NCI-H1436 treated with DMSO at 0.1 percent for 48 hours (cell line): ENCODE measurements at places on chromosomes 5 and 9.

DNA sequence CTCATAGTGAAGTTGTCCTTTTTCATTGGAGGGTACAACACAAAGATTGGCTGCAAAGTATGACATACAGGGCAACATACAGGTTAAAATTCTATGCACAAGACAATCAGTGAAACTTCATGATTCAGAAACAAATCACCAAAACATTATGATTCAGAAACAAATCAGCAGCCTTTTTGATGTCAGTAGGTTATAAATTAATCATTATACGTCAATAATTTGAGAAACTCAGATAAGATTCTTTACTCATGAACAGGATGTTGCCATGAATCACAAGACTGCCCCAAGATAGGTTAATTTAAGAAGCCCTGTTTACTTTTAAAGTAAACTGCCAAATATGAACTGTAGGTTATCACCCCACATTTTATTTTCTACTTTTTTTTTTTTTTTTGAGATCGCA is 62.2 kb upstream of the IL33 start:
- DNase-seq: no peak

- DNase-seq: no peak
Observed at GRCh38 chr5:41115281-41115680, 44.1 kb upstream of the MROH2B start.

GRCh38 chr5:81971712-81972491 is at the start of gene ATG10:
TSS of gene ATG10 (plus strand) at chr5:81972023. CDS start at chr5:81987571, 15,548 bp downstream.
- DNase-seq: peak; percentile 84

- DNase-seq: no peak
Observed at GRCh38 chr5:82347201-82347865, 69.2 kb upstream of the RPS23 start.

DNA sequence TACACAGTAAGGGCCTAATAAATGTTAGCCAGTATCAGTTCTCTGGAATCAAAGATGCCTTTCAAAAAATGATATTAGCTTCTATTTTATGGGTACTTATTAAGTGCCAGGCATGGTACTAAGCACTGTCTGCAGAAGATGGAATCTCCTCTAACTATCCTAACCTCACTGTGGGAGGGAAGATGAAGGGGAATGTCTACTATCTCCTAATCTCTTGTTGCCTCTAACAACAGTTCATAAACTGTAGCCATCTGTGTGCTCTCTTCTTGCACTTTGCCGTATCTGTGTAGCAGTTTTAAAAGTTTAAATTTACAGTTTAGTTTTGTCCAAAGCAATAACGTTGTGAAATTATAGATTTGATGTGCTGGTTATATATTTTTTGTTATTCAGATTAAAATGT is 99.6 kb upstream of the CCDC112 start:
- DNase-seq: no peak

DNA sequence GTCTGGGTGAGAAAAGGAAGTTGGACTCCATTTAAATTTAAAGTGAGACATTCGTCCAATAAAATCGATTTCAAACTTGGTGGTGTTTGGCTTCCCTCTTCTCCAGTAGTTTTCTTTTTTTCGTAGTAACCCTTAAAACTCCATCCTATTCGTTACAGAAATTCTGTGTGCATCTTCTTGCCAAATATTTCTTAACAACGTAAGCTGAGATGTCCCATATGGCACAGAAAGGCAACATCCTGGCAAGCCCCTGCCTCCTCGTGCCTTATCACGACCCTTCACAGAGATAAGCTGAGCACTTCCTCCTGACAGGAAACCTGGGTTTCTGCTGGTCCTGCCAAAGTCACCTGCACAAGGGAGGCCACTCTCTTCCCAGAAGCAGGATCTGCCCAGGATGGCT is 11.8 kb upstream of the ADAMTS2 start:
- DNase-seq: no peak

GRCh38 chr5:138369261-138369660 is 16.8 kb downstream of the KDM3B start:
- no peak for DNase-seq

- DNase-seq: no peak
Observed at GRCh38 chr9:118331622-118332045, 627.4 kb downstream of the TLR4 start.

DNA sequence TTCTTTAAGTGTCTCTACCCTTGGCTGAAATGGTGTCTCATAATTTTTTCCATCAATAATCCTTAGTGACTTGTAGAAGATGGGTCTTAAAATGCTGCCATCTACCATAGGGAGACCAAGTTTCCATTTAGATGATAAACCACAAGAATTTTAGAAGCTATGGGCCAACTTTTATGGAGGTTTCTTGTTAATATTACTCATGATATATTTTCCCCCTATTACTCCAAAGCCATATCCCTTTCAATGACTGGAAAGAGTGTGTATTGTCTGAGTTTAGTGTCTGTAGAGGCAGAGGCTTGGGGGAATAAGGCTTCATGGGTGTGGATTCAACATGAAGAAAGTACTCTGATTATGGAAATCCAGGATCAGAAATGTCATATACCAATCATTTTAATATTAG is 507.3 kb upstream of the TNC start:
- no peak for DNase-seq

DNA sequence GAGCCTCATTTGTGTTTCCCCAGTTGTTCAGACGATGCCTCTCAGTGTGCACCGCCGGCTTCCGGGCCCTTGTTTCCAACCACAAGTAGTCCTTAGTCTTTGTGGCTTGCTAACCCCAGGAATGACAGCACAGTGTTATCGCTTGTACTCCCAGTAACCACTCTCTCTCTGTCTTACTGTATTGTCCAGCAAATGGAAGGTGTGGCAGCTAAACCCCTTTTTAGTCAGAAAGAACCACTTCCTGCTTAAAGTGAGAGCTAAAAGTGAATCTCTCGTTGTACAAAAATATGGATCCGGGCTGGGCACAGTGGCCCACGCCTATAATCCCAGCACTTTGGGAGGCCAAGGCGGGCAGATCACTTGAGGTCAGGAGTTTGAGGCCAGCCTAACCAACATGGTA is 61.3 kb downstream of the ENC1 start:
- no peak for DNase-seq

GRCh38 chr5:134004626-134005416 is at the start of gene VDAC1:
TSS of gene VDAC1 (minus strand) at chr5:134004975. CDS start at chr5:133993012, 11,963 bp downstream.
- DNase-seq: no peak

- DNase-seq: no peak
Observed at GRCh38 chr5:136907371-136907770, 542.0 kb upstream of the TRPC7 start.

- DNase-seq: no peak
Observed at GRCh38 chr5:68288707-68289134, 73.2 kb downstream of the PIK3R1 start.

DNA sequence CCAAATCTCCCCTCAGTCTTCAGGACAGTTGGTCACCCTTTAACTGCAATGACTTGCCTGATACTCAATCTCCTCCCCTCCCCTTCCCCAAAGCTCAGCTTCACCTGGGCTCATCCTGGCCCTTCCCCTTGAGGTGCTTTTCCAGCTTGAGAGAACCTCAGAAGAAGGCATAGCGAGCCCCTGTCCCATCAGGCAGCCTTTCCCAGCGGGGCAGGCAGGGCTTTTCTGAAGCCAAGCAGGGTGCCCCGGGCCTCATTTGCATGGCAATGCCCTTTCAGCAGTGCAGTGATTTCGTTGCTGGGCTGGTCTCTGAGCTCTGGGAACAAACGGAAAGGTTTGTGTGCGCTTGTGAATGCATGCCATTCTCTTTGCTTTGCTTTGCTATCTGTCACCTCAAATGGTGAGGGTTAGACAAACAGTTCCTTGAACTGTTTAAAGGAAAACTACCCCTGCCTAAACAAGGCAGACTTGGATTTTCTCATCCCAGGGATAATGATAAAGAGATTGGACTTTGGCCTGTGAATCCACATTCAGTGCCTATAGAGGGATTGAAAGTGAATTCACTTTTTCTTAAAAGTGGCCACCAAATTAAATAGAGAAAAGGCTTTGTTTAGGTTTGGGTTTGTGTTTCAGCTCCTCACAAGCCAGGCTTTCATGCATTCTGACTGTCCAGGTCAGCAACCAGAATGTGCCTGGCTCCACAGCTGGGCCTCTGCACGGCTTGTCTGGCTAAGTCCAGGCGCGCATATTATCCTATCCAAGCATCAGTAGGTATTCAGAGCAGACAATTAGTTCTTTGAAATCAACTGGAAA is 165.3 kb downstream of the ZNF608 start:
- no peak for DNase-seq

- DNase-seq: no peak
Observed at GRCh38 chr5:167816354-167816753, 475.1 kb upstream of the WWC1 start.

DNA sequence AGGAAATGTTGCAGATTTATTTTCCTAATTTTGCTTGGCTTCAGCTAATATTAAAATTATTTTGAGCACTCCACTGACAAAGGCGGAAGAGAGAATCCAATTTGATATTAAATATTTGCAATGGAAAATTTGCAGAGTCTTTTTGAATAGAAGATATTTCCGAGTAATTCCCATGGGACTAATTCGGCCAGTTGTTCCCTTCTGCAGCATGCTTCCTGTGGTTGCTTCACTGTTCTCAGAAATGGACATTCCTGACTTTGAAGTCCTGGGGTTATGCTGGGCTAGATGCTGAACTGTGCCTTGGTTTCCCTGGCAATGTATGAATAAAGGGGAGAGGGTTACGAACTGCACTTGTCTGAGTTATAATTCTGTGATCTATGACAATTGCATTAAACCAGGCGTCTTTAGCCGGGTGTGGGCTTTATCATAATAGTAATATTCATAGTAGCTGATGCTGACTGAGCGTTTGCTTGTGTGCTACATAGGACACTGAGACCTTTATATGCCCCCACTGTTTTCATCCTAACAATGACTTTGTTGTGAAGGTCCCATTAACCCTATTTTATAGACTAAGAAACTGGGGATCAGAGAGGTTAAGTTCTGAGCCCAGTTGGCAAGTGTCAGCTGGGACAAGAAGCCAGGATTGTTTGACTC is 114.5 kb upstream of the SPRY4 start:
- DNase-seq: no peak

DNA sequence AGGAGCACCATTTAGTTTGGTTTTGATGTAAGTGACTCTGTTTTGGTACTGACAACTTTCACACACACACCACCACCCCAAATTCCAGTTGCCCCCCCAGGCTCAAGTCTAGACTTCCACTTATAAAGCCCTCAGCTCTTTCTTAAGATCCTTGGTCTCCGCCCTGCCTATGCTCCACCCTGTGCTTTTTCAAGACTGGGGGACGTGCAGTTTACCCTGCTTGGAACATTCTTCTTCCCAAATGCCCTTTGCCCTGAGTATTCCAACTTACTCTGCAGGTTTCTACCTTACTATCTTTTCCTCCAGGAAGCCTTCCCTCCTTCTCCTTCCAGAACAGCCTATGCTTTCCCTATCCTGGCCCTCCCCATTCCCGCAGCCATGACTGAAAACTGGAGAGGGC is 1.5 kb upstream of the TRIM14 start:
- DNase-seq: no peak

GRCh38 chr9:8259028-8259427 is 459.4 kb upstream of the DMAC1 start:
- no peak for DNase-seq

GRCh38 chr9:71781391-71781790 is 13.1 kb upstream of the CEMIP2 start:
- DNase-seq: no peak

DNA sequence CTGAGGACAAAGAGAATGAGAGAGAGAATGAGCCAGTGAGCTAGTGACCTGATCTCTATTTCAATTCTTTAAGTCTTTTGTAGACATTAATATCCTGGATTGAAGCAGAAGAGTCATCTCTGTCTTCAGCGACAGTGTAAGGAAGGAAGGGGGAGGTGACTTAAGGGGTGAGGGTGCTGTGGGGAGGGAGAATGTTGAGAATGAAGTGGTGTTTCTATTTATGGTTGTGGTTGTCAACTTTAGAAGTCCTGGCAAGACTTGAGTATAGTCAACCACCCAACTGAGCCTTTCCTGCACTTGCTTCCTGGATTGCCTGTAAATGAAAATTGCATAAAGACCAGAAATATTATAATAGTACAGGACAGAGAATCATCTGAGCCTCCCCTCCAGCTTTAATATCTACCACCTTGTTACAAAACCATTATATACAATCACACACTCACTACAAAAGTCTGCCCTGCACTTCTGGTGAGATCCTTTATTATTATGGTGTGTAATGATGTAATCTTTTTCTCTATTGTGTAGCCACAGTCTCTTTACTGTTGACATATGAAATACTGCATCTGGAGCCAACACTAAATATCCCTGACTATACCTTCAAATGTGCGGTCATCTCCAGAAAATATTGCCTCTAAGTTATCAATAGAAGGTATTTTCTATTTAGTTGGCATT is 91.7 kb downstream of the NTRK2 start:
- DNase-seq: no peak

- DNase-seq: no peak
Observed at GRCh38 chr9:76374783-76375559, 19.3 kb downstream of the RFK start.

GRCh38 chr5:121867403-121867802 is 15.7 kb downstream of the FTMT start:
- no peak for DNase-seq

DNA sequence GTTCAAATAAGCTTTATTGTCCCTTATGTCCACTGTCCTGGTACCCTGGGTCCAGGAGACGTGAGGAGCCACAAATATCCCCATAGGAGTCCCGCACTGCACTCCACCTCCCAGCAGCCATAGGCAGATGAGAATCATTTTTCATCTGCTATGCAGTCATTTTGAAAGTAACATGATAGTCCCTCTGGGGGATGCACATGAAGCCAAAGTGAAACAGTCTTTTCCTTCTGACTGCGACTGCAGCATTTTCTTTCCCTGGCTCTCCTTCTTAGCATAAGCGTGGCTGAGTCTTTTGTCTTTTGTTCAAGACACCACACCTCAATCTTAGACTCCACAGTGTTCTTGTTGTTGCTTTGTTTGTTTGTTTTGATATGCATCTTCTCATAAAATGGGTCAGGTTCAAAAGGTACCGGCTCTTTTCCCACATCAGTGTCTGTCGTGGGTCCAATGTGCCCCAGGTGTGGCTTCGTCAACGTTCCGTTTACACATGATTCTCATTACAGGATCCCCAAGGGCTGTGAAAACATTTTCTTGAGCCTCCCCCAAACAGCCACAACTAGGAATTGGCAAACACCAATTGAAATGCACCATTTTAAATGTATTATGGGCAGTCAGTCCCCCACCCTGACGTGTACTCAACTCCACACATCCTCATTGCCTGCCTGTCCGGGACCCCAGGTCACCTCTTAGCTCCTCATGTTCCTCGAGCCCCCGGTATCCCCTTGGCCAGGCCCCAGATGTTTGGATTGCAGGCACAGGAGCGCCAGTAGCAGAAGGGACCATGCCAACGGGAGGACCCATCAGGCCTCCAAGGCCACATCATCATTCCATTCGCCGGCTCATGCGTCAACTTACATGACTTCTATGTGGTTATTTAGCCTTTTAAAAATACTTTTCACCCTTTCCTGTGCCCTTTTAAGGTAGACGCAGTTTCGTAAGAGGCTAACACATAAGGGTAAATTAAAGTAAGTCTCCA is 237.8 kb upstream of the DAPK1 start:
- no peak for DNase-seq

GRCh38 chr5:143014017-143014651 is 244.0 kb downstream of the ARHGAP26 start:
- no peak for DNase-seq

GRCh38 chr5:168568738-168569137 is 10.4 kb downstream of the PANK3 start:
- no peak for DNase-seq

GRCh38 chr9:130327070-130327780 is 61.7 kb downstream of the HMCN2 start:
- no peak for DNase-seq
